OCI-M1 (cell line): ENCODE measurements at places on chromosomes 11 and 22.
A peak's percentile ranks its signal among the peaks of the same experiment; 100 is the strongest.

GRCh38 chr22:47200273-47201051 is 438.0 kb downstream of the TBC1D22A start:
- no peak for DNase-seq

DNA sequence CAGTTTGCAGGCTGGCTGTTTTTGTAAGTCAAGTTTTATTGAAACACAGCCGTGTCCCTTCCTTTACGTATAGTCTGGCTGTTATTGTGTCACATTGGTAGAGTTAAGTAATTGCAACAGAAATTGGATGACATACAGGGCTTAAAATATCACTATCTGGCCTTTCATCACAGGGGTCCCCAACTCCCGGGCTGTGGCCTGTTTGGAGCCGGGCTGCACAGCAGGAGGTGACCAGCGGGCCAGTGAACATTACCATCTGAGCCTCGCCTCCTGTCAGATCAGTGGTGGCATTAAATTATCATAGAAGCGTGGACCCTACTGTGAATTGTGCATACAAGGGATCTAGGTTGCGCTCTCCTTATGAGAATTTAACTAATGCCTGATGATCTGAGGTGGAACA is 31.7 kb downstream of the EXT2 start:
- no peak for DNase-seq

DNA sequence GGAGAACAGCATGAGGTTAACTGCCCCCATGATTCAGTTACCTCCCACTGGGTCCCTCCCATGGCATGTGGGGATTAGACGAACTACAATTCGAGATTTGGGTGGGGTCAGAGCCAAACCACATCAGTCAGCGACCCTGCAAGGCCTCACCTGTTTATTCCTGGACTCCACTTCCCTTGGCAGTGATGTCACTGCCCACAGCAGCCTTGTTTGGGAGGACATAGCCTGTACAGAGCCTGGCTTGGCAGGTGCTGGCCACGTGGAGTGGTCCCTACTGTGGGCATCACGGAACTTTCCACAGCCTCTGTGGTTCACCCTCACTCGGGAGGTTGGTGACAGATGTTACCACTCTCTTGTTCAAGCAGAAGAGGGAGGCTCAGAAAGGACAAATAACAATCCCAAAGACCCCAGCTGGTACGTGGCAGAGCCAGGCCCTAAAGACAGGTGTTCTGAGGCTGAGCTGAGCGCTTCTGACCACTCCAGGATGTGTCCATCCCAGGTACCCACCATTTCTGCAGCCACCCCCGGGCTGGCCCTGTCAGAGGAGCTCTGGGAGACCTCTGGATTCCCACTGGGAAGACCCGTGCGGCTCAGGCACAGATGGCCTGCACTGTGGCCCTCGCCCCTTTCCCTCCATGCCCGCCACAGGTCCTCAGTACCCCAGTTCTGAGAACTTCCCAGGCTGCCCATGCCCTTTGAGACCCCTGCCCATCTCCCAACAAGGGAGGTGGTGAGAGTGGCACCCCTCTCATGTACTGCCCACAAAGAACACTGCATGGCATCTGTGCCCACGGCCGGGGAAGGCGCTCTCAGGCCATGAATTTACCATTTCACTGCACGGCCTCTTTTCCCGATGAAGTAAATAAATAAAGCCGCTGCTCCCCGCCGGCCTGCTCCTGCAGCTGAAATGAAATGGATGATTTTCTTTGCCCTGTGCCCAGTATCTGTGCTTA is 605.8 kb downstream of the TBC1D22A start:
- no peak for DNase-seq

DNA sequence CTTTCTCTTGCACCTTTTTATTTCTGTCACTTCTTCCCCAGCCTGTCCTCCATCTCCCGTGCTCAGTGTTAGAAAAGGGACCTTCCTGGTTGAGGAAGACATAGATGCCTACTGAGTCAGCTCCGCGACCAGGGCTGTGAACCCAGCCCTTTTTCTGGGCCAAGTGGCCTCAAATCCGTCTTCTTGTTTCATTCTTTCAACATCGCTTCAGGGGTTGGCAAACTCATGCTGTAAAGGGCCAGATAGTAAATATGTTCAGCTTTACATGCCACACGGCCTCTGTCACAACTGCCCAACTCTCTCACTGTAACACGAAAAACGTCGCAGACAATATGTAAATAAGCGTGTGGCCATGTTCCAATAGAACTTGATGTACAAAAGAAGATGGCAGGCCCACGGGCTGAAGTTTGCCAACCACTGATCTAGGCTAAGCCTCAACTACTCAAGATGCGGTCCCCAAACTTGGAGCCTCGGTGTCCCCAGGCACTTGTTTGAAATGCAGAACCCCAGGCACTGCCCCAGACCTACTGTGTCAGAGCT is 338.4 kb downstream of the MN1 start:
- DNase-seq = no peak

DNA sequence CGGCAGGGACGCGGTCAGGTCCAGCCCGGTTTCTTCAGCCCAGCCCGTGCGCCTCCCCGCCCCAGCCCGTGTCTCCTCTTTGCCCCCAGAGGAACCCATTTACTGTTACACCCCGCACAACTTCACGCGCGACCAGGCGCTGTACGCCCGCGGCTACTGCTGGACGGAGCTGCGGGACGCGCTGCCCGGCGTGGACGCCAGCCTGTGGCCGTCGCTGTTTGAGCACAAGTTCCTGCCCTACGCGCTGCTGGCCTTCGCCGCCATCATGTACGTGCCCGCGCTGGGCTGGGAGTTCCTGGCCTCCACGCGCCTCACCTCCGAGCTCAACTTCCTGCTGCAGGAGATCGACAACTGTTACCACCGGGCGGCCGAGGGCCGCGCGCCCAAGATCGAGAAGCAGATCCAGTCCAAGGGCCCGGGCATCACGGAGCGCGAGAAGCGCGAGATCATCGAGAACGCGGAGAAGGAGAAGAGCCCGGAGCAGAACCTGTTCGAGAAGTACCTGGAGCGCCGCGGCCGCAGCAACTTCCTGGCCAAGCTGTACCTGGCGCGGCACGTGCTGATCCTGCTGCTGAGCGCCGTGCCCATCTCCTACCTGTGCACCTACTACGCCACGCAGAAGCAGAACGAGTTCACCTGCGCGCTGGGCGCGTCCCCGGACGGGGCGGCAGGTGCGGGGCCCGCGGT is 6.5 kb downstream of the PANX2 start:
- no peak for DNase-seq

- DNase-seq = no peak
These were observed 456.2 kb downstream of the TBC1D22A start for GRCh38 chr22:47218671-47219070.

DNA sequence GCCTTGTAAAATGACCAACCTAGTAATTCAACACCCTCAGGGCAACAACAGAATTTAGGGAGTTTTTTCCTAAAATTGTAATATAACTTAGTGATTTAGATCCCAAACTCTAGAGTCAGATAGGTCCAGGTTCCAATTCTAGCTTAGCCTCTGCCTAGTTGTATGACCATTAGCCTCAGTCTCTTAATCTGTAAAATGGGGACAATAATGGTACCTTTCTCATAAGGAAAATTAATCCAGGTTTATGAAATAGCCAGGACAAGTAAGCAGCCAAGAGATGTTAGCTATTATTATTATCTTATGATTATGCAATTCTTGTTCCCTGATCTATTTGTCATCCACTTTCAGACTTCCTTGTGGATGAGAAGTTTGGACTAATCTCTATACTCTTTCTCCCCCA is 4.1 kb downstream of the TFIP11 start:
- DNase-seq = no peak

DNA sequence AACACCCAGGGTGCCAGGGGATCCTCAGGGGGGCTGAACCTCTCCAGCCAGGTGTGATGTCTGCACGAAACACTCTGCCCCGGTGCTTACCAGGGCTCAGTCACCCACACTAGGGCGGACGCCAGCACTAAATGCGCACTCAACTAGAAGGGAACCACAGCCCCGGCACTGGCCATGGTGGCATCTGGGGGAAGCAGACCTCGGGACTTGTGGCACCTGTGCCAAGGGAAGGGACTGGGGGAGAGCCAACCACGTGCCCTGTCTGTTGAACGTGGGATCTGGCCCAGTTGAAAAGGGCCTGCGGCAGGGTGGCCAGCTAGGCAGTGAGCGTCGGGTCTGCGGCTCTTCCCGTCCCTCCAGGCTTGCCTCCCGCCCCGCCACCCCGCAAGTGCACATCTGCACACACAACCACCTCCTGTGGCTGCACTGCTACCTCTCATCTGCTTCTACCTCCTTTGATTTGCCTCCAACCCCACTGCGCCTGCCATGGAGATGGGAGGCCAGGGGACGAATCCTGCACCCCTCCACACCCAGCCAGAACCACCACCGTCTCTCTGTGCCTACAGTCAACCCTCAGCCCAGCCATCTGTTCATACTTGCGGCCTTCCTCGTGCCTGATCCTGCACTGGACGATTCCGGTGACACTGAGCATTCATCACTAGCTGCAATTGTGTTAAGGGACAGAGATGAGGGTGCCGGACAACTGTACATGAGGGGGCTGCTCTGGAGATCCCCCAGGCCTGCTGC is 15.0 kb upstream of the MOB2 start:
- DNase-seq = no peak

- DNase-seq = no peak
These were observed 20.4 kb upstream of the GRAMD1B start for GRCh38 chr11:123409456-123410217.

DNA sequence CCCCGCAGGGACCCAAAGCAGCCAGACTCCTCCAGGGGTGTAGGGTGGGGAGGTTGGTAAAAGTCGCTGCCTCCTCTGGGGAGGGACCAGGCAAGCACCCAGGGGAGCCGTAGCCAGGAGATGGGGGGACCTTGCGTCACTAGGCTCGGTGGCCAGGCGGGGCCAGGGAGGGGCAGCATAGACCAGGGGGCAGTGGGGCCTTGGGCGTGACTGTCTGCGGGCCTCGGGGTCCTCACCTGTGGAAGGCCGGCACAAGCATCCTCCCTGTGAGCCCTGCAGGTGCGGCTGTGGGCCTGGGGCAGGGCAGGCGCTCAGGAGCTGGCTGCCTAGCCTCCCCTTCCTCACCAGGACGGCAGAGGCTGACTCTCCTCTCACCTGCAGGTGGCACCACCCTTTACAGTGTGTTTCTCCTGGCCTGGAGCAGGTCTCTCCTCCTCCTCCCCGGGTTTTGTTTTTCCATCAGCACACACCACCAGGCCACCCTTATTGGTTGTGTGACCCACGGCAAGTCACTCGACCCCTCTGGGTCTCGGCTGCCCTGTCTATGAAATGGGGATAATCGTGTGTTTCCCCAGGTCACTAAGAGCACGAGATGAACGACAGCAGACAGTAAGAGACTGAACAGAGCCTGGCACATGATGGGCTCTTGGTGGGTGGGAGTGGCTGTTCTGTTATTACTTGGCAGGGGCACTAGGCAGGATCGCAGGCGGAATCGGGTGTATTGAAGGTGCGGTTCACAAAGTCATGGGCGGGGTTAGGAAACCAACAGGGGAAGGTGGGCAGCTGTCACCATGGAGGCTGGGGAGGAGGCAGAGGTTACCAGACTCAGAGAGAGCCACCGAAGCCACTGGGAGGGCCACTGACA is 52.7 kb downstream of the FLRT1 start:
- peak; percentile 1 for DNase-seq

DNA sequence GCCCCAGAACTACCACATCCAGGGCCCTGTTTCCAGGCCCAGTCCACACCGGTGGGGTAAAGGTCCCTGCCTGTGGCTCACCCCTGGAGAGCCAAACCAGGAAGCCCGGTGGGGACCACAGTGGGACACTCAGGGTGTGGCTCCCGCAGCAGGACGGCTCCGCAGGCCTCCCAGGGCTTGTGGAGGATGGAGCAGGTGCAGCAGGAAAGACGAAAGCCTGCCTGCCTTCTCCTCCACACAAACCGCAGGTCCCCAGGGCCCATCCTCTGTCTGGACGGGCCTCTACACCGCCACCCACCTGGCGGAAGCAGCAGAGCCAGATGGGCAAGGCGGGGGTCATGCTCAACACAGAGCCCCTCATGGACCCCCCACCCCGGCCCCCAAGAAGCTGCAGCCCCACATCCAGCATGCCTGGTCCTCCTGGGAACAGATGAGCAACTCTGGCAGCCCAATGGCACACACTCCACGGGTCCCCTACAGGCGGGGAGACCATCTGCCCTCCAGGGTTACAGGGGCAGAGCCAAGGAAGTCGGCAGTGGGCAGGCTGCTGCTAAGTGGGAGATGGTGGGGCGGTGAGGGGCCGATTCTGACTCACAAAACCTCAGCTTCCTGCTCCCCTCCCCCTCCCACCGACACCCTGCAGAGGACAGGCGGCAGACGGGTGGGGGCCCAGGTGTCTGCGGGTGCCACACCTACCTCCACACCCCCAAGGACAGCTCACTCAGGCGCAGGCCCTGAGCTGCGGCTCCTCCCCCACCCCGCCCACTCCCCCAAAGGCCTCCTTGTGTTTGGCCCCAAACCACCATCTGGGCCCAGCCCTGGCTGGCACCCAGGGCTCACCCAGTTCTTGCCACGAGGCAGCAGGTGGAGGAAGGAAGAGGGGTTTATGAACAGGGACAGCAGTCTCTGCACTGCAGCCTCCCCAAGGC is 5.2 kb downstream of the SBF1 start:
- peak; percentile 37 for DNase-seq

GRCh38 chr22:48175721-48176120 is 1413.3 kb downstream of the TBC1D22A start:
- no peak for DNase-seq

DNA sequence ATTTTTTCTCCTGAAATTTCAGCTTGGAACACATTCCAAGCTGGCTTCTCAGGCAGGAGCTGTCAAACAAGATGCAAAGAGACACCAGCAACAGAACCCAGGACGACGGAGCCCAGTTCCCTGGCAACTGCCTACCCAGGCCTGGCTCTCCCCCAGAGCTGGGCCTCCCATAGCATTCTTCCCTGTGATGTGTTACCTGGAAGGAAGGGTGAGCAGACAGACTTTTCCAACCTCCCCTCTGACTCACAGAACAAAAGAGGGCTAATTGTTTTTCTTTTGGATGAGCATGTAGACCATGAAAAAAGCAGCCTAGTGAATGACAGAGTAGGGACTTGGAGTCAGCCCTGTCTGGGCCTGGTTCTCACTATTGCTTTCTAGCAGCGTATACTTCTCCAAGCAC is 55.3 kb upstream of the BMAL1 start:
- DNase-seq = no peak

- DNase-seq = peak; percentile 35
These were observed 708 bp downstream of the MAML2 start for GRCh38 chr11:96342014-96342960.

DNA sequence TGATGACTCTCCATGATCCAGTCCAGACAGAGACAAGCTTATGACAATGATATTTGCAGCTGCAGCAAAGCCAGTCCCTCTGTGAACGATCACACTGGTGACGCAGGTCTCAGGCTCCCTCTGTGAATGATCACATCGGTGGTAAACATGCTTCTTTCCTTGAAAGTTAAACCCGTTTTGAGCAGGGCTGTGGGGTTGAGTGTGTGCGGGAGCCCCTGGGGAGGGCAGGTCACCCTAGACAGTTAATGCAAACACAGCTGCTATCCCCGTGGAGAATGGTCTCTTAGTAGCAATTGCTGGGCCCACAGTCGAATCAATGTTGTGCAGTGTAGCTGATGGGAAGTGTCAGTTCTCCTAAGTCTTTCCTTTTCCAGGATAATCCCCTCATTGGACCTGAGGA is 71.0 kb upstream of the KIRREL3 start:
- DNase-seq = no peak

GRCh38 chr11:21007297-21007696 is 337.9 kb downstream of the NELL1 start:
- no peak for DNase-seq
